Activated gamma-delta T cell treated with Interleukin-2 at 50 U/mL for 16 hours (primary cell): ENCODE measurements at places on chromosomes 4 and X.

- DNase-seq: no peak
Observed at GRCh38 chr4:1459081-1459721, 53.0 kb upstream of the NKX1-1 start.

DNA sequence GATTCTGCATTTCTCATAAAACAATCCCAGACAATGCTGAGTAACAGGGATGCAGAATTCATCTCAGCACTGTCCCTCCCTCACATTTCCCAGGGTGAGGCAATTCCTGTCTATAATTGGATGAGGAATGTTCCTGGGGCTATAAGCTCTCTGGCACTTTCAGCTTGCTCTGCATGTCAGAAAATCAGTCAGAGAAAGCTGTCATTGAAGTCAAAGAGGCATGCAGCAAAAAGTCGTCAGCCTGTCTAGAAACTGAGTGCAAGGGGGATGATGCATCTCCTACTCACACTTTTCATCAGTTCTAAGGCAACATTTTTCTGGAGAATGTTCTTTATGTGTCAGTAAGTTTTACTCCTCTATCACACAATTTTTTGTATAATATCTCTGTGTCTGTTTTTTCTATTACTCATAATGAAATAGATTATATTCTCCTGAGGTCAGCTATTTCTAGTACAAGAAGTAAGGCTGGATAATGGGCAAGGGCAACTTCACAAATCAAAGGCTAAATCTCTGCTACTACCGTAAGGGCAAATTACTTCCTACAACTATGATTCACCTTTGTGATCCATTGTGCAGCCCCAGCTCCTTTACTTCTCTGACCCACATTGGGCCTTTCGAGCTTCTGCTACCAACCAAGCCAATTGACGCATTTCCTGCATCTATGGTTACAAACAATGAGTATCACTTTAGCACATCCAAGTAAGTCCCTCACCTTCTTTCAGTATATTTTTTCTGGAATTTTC is 56.0 kb downstream of the TASL start:
- no peak for DNase-seq

DNA sequence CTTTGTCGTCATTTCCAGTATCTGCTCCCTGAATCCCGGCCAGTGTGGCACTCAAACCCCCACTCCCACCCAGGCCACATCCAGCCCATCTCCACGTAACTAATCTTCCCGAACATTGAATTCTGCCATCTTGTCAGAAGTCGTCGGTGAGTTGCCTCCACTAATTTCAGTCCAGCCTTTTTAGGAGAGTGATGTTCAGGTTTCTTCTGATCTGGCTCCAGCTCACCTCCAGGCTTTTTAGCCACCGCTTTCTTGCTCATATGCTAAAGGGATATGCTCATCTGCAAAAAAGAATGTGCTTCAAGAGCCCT is 1.3 kb downstream of the TMEM165 start:
- no peak for DNase-seq

- DNase-seq: no peak
Observed at GRCh38 chr4:138560448-138560847, 318.3 kb upstream of the SLC7A11 start.

GRCh38 chrX:8755813-8756212 is 23.9 kb upstream of the ANOS1 start:
- DNase-seq: no peak

DNA sequence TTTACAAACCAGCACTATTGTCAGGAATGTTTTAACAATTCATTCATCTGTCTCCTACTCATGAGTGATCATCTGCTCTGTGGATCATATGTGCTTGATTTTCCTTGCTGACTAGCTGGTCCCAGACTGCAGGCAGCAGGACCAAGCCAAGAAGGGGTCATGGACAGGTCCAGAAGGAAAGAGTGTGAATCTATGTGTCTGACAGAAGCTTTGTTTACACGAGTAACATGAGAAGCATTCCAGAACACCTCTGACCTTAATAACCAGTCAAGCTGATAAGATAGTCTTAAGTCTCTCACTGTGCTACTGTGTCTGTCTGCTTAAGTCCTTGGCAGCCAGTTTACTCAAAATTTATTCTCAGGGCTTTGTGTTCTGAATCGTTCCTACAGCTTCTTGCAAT is 39.0 kb downstream of the GUCY1A1 start:
- no peak for DNase-seq

DNA sequence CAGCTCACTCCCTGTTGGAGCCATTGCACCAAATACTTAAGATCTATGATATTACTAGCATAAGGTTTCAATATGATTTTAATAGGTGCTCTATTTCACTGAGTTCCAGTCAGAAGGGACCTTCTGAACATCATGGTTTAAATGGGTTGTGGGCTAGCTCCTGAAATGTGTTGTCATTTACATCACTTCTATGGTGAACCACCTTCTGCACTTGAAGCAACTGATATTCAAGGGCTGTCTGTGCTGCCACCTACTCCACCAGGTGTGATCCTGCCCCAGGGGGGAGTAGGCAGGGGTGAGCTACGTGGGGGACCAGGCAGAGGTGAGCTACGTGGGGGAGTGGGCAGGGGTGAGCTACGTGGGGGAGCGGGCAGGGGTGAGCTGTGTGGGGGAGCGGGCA is 35.2 kb downstream of the RNF175 start:
- DNase-seq: no peak

- no peak for DNase-seq
Observed at GRCh38 chr4:25123236-25123635, 37.0 kb downstream of the SEPSECS start.

DNA sequence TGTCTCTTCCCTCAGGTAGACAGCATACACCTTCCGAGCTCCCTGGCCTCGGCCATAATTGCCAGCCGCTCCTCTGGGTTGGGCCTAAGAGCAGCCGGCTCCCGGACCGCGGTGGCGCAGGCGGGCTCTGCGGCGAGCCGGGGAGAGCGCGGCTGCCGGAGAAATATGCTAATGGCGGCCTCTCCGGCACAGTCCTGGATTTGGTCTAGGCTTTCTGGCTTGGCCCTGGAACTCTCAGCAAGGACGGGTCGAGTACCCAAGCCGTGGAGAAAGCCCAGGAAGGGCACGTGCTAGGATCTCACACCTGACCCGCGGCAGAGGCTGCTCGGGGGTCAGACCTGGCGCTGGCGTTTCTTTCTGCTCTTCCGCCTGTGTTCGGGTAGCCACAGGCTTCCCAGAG is 18.6 kb upstream of the ZIC3 start:
- no peak for DNase-seq

DNA sequence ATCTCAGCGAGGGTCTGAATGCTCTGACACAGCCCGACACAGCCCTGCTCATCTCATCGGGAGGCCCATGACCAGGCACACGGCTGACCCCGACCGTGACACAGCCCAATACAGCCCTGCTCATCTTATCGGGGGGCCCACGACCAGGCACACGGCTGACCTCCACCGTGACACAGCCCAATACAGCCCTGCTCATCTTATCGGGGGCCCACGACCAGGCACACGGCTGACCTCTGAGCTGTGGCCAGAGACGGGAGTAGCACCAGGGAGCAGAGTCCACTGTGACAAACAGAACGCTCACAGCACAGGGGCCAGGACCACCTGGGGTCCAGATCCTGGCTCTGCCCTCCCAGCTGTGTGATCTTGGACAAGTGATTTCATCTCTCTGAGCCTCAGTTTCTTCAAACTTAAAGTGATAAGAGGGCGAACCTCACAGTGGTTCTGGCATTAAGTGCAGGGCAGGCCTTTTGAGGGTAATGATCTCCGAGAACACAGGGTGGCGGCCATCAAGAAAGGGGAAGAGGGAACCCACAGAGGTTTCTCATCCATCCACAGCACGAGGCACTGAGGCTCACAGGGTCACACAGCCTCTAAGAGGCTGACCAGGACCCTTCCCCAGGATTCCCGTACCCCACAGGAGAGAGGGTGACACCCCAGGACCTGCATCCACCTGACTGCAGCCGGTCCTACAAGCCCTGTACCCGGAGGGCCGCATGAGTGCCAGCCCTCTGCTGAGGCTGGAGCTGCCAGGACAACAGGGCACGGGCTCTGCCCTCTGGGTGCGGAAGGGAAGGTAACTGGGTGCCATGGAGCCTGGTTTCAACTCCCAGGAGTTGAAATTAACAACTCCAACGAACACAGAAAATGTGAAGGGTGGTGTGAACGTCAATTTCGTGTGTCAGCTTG is 60.1 kb downstream of the WFS1 start:
- no peak for DNase-seq

GRCh38 chr4:92519727-92520126 is 216.0 kb downstream of the GRID2 start:
- DNase-seq: no peak
